ENCODE measurements at places on chromosomes 12 and 14.

DNA sequence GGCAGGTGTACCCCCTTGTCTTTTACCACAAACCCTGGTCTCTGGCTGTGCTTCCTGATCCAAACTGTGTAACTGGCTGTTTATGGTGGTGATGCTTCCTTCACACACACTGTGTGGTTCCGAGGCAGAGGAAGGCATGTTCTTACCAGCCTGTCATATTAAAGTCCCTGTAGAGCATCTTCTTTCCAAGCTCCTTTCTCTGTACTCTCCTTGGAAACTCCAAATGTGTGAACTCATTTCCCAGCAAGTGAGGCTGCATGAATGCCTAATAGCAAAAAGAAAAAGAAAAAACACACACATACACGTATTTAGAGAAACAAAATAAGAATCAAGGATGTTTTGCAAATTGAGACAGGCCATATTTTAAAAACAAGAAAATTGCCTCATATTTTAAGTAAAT, 214.9 kb downstream of the PPM1H start:
- DNase-seq, result peak; percentile 23

GRCh38 chr14:47675466-47676314, at the start of gene MDGA2:
MDGA2 (minus strand) TSS chr14:47675605.
- no peak for DNase-seq

DNA sequence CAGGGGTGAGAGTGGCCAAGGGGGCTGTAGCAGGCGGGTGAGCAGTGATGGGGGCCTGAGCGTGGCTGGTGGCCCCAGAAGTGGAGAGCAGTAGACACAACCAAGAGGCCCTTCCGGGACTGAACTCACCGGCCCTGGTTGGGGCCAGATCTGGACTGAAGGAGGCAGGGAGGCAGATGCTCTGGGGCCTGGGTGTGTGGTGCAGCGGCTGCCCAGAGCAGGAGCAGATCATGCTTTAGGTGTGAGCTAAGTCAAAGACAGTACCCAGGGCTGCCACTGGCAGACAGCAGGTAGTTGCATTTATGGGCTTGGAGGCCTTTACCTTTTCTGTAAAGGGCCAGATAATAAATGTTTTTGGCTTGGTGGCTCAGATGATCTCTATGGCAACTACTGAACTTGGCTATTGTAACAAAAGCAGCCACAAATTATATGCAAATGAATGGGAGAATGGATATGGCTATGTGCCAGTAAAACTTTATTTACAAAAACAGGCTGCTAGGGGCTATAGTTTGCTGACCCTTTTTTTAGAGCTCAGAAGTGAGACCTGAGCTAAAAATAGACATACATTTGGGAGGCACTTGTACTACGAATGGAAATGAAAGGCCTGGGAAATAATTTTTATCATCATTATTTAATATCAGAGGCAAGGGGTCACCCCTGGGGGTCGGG, 25.6 kb downstream of the SETD1B start:
- no peak for DNase-seq

- DNase-seq, result peak; percentile 75
Observed at GRCh38 chr12:132828706-132829534, at the start of gene GOLGA3. GOLGA3 (minus strand) TSS chr12:132828869; CDS start chr12:132822128, 6,741 bp downstream.

GRCh38 chr12:55970775-55971174, 3.1 kb upstream of the RAB5B start:
- no peak for DNase-seq

- DNase-seq, result peak; percentile 66
Observed at GRCh38 chr12:121799842-121800693, 3.7 kb upstream of the SETD1B start.
